ENCODE measurements at places on chromosomes 4 and X.

- DNase-seq: no peak
Observed at GRCh38 chrX:10602646-10603045, 17.7 kb downstream of the MID1 start.

- DNase-seq: no peak
Observed at GRCh38 chr4:10983268-10983667, 298.7 kb upstream of the CLNK start.

- peak; percentile 83 for DNase-seq
Observed at GRCh38 chrX:107673933-107674479, 45.7 kb downstream of the PRPS1 start.

DNA sequence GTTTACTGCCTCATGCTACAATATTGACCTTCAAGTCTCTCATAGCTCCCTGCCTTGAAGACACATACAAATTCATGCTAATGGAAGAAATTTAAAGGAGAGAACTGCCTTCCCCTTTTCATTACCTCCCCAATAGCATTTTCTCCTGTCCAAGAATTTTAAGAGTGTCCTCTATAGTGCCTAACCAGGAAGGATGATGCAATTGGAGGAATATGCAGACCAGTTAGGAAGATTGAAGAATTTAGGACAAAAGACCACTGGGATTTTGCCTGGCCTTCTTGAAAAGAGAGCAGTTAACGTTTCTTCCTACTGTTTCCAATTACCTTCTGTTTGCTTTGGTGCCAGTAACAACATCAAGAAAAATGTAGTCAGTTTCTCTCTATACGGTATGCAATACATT lies 443.9 kb downstream of the INPP4B start:
- no peak for DNase-seq
